Activated CD4-positive, alpha-beta T cell treated with anti-CD3 and anti-CD28 coated beads, Interleukin-2, amount 50 U/mL, for 1 hour (primary cell): ENCODE measurements at places on chromosomes 1 and 21.

GRCh38 chr1:226111098-226111882 lies 48.8 kb downstream of the H3-3A start:
- DNase-seq = no peak

DNA sequence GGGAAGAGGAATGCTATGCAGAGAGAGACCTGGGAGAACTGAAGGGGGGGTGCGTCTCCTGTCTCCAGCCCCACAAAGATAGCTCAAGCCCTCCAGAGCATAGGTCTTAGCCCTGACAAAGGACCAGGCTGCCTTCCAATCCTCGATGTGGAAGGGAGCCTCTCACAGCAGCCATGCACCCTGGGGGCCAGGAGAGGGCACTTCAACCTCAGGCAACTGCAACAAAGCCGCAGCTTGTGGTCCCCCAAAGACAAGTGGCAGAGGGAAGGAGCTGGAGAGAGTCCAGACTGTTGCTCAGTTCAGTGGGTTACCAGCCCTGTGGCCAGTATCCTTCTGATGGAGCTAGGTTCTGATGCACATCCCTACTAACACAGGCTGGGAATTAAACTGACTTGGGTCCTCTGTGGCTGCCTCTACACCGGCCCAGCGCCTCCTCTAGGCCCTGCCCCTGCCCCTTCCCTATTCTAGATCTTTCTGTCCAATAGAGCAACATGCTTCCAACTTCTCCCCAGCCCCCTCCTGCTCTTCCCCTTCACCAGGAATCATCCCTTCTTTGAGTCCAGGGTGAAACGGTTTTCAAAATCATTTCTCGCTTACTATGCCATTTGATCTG lies 100.7 kb upstream of the SPATA6 start:
- no peak for DNase-seq

DNA sequence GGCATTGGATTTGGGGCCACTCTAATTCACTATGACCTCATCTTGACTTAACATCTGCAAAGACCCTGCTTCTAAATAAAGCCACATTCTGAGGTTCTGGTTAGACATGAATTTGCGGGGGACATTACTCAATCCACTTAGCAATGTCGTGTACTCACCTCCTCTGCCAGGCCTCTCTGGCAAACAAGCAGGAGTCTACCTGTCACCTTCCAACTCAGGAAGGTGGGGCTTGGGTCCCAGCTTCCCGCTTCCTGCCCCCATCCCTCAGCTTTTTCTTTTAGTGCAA lies 177.8 kb downstream of the PSMG1 start:
- no peak for DNase-seq

- DNase-seq = peak; percentile 66
Observed at GRCh38 chr1:17419626-17420328, 19.7 kb downstream of the RCC2 start.

- peak; percentile 87 for DNase-seq
Observed at GRCh38 chr1:26472320-26472900, at the start of gene HMGN2. HMGN2 (plus strand) TSS chr1:26472440; CDS start chr1:26472613, 173 bp downstream.
